ENCODE measurements at places on chromosomes 5 and 9. TPM values are rescaled to one million over a fixed set of nuclear protein-coding genes. Genes with fewer than 3 reads are reported as not detected.

DNA sequence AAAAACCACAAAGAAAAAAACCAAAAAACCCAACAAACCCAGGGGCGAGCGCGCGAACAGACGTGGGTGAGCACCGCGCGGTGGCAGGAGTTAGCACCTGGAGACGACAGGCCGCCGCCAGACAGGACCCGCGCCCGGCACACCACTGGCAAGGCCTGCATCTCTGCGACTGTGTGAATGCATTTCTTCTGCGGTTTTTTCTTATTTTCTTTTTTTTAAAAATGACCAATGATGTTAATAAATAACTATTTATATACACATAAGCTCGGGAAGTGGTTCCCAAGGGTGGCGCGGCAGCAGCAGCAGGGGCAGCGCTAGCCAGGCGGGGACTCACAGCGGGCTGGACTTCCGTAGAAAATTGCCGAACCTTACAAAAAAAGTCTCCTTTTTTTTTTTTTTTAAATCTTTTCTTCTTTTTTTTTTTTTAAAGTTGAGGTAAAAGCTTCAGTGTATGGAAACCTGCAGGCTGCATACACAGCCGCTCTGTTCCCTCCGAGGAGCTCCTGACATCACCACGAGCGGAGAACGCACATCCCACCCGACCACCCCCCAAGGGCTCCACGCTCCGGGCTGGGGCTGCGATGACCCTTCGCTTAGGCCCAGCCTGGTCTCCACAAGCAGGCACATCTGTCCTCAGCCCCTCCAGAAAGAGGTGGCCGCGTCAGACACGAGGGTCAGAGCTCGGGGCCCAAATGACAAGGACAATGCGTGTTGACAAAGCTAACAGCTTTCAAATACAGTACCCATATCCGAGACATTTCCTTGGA lies 7.4 kb downstream of the BRD3OS start:
- DNase-seq: no peak

DNA sequence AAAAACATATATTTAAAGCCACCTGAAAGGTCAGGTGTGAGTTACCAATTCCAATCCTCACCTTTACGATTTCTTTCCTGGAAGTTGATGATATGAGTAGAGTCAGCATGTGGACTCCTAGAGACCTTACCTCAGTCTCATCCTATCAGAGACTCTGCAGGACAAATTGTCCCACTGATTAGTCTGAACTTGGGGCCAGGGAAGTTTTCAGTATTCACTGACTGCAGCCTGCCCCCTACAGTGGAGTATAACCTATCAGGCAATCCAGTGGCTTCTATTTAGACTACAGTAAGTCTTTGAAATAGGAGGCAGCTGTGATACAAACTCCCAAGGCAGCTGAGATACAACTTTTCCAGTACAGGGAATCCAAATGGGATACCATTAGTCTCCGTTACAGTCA lies 449.4 kb upstream of the CDH10 start:
- no peak for DNase-seq

DNA sequence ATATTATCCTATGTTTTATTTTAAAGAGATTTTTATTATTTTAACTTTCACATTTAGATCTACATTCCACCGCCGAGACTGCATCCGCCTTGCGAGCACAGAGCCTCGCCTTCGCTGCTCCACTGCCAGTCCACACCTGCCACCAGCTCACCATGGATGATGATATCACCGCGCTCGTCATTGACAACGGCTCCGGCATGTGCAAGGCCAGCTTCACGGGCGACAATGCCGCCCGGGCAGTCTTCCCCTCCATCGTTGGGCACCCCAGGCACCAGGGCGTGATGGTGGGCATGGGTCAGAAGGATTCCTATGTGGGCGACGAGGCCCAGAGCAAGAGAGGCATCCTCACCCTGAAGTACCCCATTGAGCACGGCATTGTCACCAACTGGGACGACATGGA lies 8.6 kb upstream of the TBCA start:
- no peak for DNase-seq

- DNase-seq: no peak
Measured at GRCh38 chr5:77900691-77901090, 124.6 kb upstream of the TBCA start.

COL23A1 gene
- not detected for total RNA-seq

NXNL2 gene
- total RNA-seq: 1.2 TPM

Data from A172 (cell line).